ENCODE measurements at places on chromosomes 13 and 19.

- no peaks in the 10 kb centered on the region for H3K36me3 ChIP-seq
- no peaks in the 10 kb centered on the region for H3K27me3 ChIP-seq
- peaks cover 60% of the 10 kb centered on the region for H3K4me1 ChIP-seq
Observed at GRCh38 chr13:110347535-110348308, 40.6 kb downstream of the COL4A2 start.

- DNase-seq, result no peak
- no peaks in the 10 kb centered on the region for H3K27me3 ChIP-seq
- peak overlapping the region; percentile 56 for H3K4me3 ChIP-seq
- no peaks in the 10 kb centered on the region for H3K36me3 ChIP-seq
Observed at GRCh38 chr19:38975861-38976271, 324 bp upstream of the FBXO17 start.

GRCh38 chr13:100240109-100240779 lies 151.4 kb downstream of the PCCA start:
- H3K27me3 ChIP-seq, result no peaks in the 10 kb centered on the region
- no peaks in the 10 kb centered on the region for H3K36me3 ChIP-seq
- H3K4me3 ChIP-seq, result no peak overlapping the region
- H3K27ac ChIP-seq, result no peak overlapping the region

DNA sequence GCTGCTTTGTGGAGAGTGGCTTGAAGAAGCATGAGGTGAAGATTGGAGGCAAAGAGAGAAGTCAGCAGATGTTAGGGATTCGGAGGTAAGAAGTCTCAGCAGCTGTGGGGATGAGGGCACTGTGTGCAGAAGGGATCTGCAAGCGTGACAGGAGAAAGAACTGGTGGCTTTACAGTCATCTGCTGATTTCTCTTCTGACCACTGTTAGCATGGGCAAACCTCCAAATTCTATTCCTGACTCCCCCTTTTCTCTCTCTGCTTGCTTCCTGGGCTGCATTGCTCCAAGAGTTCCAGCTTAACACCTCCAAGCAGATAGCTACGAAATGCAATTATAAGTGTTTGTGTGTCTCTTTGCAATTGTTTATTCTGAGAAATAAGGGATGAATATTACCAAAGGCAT lies 159.6 kb downstream of the GGACT start:
- no peak for DNase-seq
- H3K27me3 ChIP-seq, result no peaks in the 10 kb centered on the region

DNA sequence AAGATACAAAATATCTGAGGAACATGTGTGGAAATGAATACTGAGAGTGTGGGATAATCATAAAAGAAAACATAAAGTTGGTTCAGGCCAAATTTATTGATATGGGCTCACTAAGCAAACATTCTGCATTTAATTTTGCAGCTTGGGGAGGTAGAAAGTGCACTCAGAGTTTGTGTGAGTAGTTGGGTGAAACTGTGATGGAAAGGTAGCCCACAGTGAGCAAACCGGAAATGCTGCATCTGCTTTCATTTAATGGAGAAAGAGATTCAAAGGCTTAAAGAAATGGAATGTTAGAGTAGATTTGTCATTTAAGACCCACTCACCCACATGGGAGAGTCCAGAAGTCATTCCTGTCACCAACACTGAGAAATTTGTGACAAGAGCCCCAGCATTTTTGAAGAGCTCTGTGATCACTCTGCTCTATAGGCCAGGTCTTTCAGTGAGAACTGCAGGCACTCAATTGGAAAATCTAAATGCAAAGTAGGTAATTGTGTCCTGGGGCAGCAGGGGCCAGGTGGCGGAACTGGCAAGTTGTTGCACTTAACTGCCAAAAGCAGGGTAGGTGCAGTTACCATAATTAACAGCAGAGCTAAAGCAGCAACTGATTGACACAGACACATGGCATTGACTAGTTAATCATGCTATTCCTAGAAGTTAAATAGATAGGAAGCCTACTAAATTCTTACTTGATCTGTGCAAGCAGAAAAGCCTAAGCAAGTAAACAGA lies 1228.3 kb upstream of the PCDH20 start:
- H3K27ac ChIP-seq, result no peak overlapping the region
- no peaks in the 10 kb centered on the region for H3K27me3 ChIP-seq
- H3K36me3 ChIP-seq, result no peaks in the 10 kb centered on the region
- DNase-seq, result no peak

DNA sequence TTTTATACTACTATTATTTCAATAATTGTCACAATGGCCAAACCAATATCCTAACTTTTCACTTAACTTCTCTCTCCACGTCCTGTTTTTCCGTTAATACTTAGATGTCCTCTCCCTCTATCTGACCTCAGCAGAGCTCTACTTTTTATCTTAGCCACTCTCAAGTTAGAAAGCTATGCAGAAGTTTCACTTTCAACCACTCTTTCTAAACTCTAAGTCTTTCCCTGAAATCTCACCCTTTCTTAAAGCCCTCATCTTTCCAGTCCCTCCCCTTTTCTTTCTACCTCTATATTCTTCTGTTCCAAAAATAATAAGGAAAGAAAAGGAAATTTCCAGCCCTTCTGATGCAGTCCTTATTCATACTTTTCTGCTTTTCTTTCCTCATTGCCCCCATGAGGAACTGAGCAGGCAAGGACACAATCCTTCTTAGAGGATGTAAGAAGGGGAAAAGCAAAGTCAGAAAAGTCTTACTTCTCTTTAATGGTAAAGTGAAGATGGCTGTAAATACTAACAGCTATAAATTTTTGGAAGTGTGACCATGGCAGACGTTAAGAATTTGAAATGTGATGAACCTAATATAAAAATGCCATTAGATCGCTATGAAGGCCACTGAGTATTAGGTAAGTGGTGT lies 23.0 kb downstream of the FAM216B start:
- no peak overlapping the region for H3K4me3 ChIP-seq
- DNase-seq, result no peak
- H3K27me3 ChIP-seq, result no peaks in the 10 kb centered on the region
- no peak overlapping the region for H3K27ac ChIP-seq
- no peaks in the 10 kb centered on the region for H3K36me3 ChIP-seq

DNA sequence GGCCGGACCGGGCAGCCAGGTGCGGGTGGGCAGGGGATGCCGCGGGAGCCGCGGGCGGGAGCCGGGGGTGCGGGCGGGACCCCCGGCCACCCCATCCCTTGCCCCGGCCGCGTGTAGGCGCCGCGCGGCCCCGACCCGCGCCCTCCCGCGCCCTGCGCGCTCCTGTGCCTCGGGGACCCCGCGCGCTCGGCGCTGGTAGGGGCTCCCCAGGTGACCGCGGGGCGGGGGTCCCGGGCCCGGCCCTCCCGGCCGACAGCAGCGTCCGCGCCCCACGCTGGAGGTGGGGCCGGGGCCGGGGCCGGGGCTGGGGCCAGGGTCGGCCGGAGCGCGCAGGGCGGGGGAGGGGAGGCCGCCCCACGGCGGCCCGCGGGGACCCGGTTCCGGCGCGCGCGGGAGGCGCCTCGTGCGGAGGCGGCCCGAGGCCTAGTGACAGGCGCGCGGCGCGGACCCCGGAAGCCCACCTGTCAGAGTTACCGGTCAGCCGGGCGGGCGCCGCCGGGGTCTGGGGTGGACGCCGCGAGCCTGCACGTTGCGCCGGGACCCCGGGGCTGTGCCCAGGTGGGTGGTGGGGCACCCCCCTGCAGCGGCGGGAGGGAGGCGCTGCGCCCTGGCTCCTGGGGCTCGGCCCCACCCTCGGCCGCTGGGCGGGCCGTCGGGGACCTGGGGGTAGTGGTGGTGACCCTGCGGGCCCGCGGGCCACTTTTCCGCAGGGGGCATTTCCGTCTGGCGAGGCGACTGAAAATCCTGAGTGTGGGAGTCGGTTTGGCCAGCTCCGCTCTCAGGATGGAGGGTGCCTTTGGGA lies 518 bp downstream of the TFDP1 start:
- peaks cover 16% of the 10 kb centered on the region for H3K36me3 ChIP-seq
- no peak for DNase-seq
- H3K27ac ChIP-seq, result no peak overlapping the region
- no peaks in the 10 kb centered on the region for H3K27me3 ChIP-seq
- peaks cover 6% of the 10 kb centered on the region for H3K4me1 ChIP-seq

- H3K27me3 ChIP-seq, result no peaks in the 10 kb centered on the region
- H3K36me3 ChIP-seq, result no peaks in the 10 kb centered on the region
- DNase-seq, result no peak
- H3K4me1 ChIP-seq, result no peaks in the 10 kb centered on the region
Observed at GRCh38 chr13:98291658-98292057, 114.6 kb upstream of the RNF113B start.

DNA sequence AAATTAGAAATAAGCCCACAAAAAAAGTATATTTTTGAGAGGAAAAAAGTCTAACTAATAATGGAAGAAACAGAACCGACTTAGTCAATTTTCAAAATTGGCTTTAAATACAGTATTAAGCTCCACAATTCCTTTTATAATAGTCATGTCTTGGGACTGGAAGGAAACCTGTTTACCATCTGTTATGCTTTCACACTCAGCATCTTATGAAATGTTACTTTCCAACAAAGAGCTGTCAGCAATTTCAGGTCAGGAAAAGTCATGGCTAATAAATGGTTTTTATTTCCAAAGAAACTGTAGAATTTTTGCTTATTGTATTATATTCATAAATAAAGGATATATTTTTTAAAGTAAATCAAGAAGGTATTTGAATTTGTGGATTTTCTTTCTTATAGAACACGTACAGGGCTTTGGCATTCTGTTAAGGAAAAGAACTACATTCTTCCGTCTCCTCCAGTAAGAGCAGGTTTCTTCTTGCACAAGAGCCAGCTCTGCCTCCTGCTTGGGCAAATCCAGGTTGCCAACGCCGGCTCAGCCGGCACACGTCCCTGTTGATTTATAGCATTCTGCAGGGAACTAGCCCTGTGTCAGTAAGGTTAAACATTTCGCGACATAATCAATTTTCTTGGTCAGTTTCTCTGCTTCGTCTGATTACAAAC lies 52.9 kb upstream of the GPR12 start:
- H3K4me1 ChIP-seq, result no peaks in the 10 kb centered on the region
- no peak for DNase-seq
- no peak overlapping the region for H3K27ac ChIP-seq
- H3K36me3 ChIP-seq, result no peaks in the 10 kb centered on the region

DNA sequence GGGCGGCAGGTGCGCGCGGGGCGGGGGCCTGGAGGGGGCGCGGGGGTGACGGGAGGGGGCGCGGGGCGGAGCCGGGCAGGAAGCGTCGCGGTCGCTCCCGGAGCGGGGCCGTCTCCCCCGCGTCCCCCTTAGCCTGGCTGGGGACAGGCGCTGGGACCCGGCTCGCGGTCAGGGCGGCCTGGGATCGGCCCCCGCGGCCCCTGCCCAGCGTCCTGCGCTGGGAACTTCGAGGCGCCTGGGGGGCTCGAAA lies 74.7 kb upstream of the MCF2L start:
- no peak overlapping the region for H3K4me3 ChIP-seq
- DNase-seq, result no peak
- H3K27me3 ChIP-seq, result peaks cover 76% of the 10 kb centered on the region
- no peaks in the 10 kb centered on the region for H3K4me1 ChIP-seq
- H3K27ac ChIP-seq, result no peak overlapping the region

DNA sequence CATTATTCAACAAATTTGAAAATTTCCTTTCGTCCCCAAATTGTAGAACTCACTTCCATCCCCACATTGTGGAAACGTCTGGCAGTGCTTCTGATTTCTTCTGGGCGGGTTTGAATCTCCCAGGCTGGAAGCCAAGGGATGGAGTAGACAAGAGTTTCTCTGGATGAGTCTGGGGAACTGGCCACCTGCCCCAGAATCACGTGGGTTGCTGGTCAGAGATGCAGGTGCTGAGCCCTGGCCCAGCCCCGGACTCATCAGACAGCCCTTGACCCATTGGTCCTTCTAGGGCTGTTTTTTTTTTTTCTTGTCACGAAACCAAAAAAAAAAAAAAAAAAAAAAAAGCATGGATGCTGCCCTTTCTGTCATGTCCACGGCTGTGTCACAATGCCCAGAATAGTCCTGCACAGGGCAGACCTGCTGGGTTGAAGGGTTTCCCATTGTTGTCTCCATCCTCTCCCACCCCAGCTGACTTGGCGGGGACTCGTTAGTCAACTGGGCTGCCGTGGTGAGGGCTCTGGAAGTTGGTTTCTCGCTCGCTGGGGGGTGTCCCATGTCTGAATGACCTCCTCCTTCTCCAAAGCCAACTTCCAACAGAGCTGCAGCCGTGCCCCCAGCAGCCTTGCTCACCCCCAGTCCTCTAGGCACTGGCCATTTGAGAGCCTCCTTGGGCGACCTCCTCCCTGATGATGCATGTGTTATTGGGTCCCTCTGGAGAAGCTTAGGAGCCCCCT lies 12.8 kb downstream of the CHST8 start:
- H3K4me3 ChIP-seq, result no peak overlapping the region
- no peaks in the 10 kb centered on the region for H3K4me1 ChIP-seq
- no peak overlapping the region for H3K27ac ChIP-seq
- no peaks in the 10 kb centered on the region for H3K36me3 ChIP-seq
- H3K27me3 ChIP-seq, result peaks cover 6% of the 10 kb centered on the region

DNA sequence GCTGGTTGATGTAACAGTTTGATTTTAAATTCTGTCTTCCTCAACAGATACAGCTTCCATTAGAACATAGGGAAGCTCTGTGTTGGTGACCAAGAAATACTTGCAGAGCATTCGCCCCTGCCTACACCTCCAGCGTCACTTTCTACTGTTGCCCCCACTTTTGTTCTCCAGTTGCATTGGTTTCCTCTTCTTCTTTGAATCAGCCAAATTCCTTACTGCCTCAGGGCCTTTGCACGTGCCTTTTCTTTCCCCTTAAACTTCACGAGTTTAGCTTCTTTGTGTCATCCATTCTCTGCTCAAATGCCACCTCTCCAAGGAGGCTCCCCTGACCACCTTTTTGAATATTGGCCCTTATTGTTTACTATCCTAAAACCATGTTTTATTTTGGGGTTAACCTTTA lies 5.7 kb downstream of the KLK5 start:
- H3K27me3 ChIP-seq, result no peaks in the 10 kb centered on the region
- no peak overlapping the region for H3K27ac ChIP-seq
- no peak overlapping the region for H3K4me3 ChIP-seq
- peaks cover 14% of the 10 kb centered on the region for H3K36me3 ChIP-seq

Data from keratinocyte (primary cell).